Activated T-cell treated with anti-CD3 and anti-CD28 coated beads for 24 hours (primary cell): ENCODE measurements at places on chromosomes 13 and 19.

GRCh38 chr19:3346677-3347353 lies 19.6 kb upstream of the NFIC start:
- no peak for DNase-seq

- no peak for DNase-seq
Observed at GRCh38 chr19:13748169-13748828, 16.0 kb upstream of the MRI1 start.

GRCh38 chr13:88472316-88472715 lies 801.1 kb downstream of the SLITRK5 start:
- no peak for DNase-seq

GRCh38 chr13:113140677-113141600 lies 17.5 kb upstream of the PROZ start:
- no peak for DNase-seq

DNA sequence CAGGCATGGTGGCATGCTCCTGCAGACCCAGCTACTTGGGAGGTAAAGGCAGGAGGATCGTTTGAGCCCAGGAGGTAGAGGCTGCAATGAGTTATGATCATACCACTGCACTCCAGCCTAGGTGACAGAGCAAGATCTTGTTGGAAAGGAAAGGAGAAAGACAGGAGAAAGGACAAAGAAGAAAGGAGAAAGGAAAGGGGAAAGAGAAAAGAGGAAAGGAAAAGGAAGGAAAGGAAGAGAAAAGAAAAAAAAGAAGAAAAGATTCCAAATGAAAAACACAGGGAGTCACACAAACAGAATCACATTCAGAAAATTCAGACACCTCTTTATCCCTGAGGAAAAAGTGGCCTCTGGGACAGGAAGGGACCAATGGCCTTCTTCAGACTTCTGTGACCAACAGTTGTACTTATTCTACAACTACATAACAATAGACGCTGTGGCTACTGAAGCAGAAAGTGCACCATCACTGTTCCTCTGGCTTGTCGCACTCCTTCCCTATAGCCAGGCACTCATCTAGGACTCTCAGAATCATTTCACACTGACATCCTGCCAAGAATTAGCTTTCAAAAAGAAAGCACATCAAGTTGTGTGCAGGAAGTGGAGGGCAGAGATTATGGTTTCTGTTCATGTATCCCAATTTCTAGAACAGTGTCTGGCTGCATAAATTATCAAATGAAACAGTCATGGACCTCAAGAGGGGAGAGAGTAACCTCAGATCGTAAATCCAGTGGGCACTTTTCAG lies 5.9 kb downstream of the MTMR6 start:
- DNase-seq: no peak

DNA sequence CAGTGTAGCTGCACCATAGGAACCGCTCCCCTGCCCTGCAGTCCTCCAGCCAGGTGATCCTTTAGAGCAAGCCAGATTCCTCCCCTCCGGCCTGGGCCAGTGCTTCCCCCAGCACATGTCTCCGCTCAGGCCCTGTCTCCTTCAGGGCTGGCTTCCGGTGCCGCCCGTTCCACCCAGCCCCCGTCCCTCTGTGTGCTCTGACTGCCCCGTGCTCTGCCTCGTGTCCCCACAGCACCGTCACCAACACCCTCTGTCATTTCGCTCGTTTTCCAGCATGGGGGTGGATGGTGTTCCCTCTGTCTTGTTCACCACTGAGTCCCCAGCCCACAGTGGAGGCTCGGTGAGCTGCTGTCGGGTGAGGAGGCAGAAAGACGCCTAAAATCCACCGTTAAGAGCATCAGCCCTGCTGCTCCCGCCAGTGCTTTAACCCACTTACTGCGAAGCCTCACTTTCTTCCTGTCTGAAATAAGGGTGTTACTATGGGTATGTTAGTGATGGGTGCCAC lies 54.5 kb downstream of the TSSK6 start:
- DNase-seq: peak; percentile 66

DNA sequence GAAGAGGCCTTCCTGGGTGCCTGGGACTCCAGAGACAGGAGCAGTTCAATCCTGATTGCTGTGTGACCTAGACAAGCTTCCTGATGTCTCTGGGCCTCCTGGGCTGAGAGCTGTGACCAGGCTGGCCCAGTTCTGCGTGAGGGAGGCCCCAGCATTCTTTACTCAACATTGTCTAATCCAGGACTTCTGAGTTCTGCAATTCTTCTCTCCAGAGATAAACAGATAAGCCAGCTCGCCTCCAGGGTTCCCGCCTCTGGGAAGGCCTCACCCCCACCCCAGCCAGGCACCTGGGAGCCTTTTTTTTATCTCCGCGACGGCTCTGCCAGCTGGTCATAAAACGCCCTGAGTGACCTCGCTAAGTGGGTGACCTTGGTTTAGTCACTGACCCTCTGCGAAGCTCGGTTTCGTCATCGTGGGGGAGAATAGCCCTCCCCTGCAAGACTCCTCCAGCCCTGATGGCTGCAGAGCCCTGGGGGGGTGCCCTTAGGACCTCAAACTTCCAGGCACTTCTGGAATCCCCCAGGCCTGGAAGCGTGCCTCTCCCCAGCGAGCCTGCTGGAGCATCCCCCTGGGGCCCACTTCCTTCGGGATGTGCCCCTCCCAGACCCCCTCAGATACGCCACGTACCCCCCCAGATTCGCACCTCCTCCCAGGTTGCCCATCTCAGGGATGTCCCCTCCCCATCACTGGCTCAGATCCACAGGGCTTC lies 1.9 kb downstream of the SULT2B1 start:
- DNase-seq: no peak

DNA sequence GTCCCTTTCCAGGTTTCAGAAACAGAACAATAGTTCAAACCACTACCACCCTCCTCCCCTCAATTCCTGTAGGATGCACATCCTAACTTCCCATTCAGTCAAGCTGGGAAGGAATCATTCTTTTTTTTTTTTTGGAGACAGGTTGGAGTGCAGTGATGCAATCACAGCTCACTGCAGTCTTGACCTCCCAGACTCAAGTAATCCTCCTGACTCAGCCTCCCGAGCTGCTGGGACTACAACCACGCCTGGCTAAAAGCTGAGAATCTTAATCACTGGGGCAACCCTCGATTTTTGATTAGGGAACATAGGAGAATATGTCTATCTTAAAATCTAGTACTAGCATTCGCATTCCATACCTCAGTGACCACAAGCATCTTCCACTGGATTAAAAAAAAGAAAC lies 146.2 kb downstream of the ABCC4 start:
- no peak for DNase-seq

- no peak for DNase-seq
Observed at GRCh38 chr19:15197275-15197941, 3.4 kb downstream of the NOTCH3 start.

GRCh38 chr19:47322058-47322457 lies 9.9 kb upstream of the C5AR2 start:
- DNase-seq: no peak

GRCh38 chr13:28333204-28333881 lies 161.6 kb downstream of the FLT1 start:
- no peak for DNase-seq

DNA sequence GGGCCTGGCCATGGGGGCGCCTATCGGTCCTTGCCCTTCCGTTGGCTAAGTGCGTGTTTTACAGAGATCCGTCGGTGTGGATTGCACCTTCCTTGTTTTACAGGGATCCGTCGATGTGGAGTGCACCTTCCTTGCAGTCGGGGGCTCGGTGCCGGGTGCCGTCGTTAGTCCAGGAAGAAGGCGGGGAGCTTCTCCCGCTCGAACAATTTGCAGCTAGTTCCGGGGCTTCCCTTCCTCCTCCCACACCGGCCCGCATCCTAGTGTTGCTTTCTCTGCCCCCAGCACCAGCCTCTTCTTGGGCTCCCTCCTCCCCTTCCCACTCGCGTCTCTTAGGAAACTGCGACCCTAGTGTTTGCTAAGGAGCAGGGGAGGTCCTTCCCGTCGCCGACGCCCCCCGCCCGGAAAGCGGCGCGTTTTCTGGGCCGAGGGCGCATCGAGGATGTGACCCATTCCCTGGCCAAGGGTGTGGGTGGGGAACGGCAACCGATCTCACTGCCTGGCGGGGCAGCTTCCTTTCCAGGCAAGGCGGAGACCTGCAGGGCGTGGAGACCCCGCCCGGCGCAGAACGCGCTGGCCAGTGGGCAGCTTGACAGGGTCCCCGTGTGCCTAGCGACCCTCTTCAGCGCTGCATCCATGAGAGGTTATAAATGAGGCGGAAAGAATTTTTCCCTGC lies 75.7 kb upstream of the ZNF91 start:
- DNase-seq: no peak

GRCh38 chr13:77475345-77476084 lies 60.0 kb upstream of the SCEL start:
- no peak for DNase-seq

DNA sequence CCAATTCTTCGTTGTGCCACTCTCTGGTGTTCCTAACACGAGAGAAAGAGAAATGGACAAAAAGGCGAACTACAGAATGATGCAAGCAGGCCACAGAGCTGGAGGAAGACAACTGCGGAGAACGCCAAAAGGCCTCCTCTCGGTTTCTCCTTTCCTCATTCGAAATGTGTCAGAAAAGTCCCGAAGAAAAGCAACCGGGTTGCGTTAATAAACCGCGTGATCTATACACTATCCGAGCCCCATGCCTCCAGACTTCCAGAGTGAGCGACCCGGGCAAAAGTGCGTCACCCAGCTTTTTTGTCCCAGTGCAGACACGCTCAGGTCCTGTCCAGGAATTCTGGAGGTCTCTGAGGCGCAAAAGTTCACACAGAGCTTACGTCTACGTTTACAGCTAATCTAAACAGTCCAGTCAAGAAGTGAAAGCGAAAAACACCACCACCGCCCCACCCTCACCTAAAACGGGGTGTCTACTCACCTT lies 413 bp downstream of the N4BP2L2 start:
- no peak for DNase-seq

DNA sequence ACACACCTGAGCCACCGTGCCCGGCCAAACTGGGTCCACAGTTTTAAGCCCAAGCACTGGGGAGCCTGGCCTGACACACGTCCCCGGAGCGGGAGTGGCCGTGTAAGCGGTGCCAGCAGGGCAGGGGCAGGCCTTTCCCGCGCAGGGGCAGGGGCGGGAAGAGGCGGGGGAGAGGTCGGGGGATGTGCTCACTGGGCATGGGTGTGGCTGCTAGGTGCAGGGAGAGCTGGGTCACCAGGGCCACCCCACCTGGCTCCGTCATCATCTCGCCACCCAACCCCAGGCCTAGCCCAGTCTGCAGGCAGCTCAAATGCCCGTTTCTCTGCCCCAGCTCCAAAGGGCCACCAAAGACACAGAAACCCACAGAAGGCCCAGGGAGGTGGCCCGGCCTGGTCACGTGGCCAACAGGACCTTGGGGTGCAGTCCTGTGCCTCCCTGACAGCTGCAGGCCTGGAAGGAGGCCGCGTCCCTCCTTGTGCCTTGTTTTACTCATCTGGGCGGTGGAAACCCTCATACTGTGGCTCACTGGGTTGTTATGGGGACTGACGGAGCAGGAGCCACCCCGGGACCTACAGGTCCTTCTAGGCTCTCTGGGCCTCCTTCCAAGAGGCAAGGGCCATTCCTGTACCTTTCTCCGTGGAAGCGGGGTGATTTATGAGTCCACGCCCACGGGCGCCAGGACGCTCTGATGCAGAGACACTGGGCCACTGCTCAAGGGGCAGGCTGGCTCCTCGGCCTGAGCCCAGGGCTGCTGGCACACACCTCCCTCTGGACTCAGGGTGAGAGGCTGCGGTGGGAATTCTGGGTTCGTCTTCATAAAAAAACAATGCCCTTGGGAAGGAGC lies 27.7 kb downstream of the MAP2K2 start:
- no peak for DNase-seq

DNA sequence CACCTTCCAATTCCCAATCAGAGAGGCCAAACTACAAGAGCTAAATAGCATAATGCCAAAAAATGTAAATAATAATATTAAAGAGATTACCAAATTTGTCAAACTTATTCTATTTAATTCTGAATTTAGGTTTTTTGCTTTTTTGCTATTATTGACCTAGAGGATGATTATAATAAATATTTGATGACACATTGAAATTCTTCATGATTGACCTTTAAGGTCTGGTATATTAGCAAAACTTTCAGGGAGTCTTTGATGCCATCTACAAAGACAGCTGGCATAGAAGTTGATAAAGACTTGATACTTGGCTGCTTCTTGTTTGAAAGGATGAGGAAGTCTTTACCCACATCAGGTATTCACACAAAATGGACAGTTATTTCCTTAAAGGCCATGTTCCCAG lies 659.8 kb upstream of the GPC6 start:
- DNase-seq: no peak

GRCh38 chr13:95388420-95389079 lies 87.3 kb upstream of the ABCC4 start:
- no peak for DNase-seq

DNA sequence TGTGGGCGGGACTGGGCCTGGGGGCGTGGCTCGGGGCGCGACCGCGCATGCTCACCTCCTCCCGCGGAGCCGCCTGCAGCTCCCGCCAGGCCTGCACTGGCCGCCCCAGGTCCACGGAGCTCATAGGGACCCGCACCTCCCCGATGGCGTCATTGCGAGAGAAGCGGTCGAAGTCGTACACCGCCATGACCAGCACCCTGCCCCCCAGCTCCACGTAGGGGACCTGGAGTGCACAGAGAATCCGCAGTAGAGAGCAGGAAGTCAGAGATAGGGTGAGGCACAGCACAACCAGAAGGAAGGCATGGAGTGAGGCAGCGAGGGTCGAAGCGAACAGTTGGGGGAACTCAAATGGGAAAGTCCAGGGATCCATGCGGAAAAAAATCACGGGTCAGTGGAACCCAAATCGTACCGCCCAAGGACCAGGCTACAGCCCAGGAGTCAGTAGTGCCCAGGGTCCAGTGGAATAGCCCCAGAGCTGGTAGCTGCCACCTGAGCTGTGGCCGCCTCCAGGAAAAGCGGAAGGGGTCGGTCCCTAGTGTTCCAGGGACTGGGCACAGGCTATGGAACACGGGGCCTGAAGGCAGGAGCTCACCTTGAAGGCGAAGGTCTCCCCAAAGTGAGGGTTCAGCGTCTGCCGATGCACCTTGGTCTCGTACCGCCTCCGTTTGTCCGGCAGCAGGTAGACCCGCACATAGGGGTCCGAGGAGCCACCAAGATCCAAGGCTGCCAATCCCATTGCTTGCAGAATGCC lies 4.8 kb downstream of the SYT5 start:
- DNase-seq: no peak

DNA sequence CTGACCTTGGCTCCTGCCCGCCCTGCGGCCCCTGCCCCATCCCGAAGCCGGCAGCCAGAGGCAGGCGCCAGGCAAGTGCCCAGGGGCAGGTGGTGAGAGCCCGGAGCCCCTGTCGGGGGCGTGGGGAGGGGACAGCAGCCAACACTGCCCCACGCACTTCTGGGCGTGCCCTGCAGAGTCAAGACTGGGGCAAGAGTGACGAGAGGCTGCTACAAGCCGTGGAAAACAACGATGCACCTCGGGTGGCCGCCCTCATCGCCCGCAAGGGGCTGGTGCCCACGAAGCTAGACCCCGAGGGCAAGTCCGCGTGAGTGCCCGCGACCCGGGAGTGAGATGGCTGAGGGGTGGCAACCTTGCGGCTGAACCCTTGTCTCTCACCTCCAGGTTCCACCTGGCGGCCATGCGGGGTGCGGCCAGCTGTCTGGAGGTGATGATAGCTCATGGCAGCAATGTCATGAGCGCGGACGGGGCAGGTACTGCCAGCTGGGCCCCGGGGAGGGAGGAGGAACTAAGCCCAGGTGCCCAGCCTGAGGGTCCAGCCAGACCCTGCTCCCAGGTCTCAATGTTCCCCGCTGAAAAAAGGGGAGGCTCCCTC lies 17.3 kb downstream of the ANKRD24 start:
- DNase-seq: no peak
